KBM-7 (cell line): ENCODE measurements at places on chromosomes 4 and X.
A peak's percentile ranks its signal among the peaks of the same experiment; 100 is the strongest.

DNA sequence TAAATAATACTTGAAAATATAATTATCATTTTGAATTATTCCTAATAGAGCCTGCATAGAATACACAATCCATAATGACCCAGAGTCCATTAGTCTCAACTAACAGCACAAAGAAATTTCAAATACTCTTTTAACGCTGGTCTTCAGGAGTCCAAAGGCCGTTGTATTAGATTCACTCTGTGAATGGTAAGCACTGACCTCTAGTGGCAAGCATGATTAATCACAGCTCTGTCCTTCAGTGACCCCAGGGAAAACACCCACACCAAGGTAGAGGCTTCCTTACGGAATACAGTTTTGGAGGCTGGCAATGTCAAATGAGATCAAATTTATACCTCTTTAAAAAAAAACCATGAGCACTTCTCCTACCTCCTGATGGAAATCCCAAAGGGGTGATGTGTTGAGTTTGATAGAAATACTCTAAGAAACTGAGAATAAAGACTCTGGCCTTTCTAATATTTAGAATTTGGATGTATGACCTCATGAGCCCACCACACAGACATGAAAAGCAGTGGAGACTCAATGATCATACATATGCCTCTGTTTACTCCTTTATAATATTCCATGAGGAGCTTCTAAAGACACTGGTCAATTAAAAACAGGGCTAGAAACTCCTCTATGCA is 147.2 kb upstream of the DKK2 start:
- peak; percentile 42 for DNase-seq

DNA sequence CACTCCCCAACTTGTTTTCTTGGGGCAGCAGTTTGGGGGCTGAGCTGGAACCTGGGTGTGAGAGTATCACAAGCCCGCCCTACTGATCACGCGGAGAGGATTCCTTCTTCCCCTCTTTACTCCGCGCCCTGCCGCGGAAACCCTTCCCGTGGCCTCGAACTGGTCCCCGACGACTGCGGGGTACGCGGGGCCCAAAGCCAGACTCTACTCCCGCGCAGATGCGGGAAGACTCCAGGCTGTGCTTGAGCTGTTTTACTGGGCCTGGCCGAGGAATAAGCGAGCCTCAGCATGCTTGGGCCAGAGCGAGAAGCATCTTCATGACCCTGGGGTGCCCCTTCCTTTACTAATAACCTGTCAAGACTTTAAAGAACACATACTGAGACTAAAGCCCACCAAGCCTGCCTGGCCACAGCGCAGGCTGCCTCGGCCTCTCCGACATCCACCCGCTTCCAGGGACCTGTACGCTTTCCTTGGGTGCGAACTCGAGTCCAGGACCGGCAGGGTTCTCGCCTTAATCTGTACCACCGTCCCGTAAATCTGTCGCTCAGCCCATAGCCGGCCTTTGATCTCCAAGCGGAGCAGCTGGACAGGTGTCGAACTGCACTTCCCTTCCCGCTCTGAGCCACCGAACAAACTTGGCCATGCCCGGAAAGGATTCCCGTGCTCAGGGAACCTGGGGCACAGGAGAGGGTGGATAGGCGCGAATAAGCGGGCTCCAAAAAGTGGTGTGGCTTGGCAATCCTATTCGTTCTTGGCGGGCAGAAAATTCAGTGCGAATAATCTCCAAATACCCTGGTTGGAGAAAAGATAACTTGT is 55.0 kb upstream of the TMEM33 start:
- DNase-seq = no peak

- no peak for DNase-seq
These were observed 190.6 kb downstream of the MID1IP1 start for GRCh38 chrX:38991656-38992440.

DNA sequence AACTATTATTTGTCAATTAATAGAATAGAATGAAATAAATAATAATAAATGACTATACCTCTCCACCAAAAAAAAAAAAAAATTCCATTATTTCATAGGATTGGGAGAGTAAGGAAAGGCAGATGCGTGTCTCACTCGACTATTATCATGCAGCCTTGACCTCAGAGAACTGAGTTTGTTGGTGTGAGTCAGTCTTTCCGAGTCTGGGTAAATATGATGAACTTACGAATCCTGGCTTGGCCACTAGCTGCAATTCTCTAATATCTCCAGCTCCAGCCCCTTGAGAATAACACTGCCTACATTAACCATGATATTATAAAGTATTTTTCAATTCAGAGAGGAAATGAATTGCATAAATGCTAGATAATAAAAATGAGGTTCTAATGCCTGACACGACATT is 46.6 kb upstream of the DHX15 start:
- no peak for DNase-seq

DNA sequence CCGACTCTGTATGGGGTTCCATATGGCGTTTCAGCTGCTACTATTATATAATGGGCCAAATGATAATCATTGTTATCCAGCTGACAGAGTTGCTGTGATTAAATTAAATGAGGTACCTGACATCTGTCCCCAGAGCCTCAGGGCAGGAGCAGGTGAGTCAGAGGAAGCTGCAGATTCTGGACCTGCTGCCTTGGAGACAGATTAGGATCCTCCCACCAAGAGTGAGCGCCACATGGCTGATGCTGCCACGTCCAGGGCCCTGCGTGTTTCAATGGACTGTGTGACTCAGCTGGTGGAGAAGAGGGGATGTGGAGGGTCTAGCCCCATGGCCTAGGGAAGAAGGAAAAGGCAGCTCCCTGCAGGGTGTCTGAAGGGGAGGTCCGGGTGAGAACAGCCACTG is 28.3 kb upstream of the UXT start:
- no peak for DNase-seq

DNA sequence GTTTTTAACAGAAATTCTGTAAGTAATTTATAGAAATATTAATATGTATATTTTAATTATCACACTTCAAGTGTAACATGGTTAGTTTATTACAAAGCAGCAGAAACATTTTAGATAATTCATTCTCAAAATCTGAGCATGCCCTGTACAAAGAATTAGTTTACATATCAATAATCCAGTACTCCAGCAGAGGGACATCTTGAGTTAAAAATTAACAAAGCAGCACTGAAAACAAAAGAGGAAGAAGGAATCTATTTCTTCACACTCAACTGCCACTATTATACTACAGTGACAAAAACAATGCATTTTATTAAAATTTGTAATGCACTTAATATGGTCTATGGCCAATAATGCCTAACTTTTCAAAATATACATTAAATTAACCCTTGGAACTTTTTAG is 179.1 kb upstream of the KLHL4 start:
- peak; percentile 81 for DNase-seq

GRCh38 chr4:117327491-117327890 is 242.1 kb upstream of the TRAM1L1 start:
- DNase-seq = no peak

DNA sequence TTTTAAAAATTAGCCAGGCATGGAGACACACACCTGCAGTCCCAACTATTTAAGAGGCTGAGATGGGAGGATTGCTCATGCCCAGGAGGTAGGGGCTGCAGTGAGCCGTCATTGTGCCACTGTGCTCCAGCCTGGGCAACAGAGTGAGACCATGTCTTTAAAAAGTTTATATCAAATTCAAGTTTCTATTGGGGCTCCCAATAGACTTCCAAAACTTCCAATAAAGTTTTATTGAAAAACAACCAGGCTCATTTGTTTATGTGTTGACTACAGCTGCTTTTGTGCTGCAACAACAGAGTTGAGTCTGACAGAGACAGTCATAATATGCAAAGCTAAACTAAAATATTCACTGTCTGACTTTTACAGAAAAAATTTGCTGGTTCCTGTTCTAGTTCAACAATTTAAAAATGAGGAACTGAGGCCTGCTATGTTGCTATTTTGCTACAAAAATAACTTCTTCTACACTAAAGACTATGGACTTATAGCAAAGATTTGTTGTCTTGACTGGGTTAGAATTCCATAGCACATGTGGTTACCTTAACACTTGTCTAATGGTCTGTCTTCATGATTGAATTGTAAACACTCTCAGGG is 63.3 kb upstream of the RELL1 start:
- DNase-seq = peak; percentile 60

DNA sequence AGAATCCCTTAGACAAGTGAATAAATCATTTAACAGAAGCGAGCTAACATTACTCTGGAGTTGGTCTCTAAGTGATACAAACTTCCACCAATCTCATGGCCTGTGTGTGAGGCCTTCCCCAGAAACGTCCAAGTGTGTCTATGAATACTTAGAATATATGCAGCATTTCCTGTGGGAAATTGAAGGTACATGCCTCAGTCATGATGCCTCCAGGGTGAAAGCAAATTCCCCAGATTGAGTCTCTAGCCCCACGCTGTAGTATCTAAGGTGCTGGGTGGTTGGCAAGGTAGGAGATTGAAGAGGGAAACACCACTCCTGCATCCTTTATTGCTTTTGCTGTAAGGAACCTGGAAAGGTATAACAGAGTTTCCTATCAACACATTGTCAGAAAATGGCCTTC is 113.8 kb downstream of the IL13RA2 start:
- no peak for DNase-seq

DNA sequence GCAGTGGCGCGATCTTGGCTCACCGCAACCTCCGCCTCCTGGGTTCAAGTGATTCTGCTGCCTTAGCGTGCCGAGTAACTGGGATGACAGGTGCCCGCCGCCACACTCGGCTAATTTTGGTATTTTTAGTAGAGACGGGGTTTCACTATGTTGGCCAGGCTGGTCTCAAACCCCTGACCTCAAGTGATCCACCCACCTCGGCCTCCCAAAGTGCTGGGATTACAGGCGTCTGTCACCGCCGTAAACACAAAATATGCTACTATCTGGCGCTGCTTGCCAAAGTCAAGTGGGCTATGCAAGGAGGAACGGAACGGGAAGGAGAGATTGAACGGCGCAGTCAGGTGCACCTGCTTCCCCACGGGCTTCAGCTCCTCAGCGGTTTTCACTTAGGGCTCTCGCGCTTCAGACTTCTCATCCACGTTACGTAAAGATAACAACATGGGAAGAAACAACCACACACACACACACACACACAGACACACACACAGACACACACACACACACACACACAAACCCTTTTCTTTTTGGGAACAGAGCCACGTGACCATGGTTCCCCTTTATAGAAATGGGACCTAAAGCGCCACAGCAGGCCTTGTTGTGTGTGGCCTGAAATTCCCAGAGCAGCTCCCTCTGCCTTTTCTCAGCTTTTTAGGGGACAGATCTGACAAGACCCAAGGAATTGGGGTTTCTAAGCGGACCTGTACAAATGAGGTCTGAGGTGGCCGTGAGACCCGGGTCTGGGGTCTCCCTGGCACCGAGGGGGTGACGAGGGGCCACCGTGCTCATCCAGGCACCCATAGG is 1.5 kb downstream of the P2RY8 start:
- peak; percentile 95 for DNase-seq

GRCh38 chr4:172356016-172356415 is 542.8 kb downstream of the GALNTL6 start:
- DNase-seq = no peak

GRCh38 chrX:86133761-86134160 is 14.5 kb upstream of the DACH2 start:
- DNase-seq = peak; percentile 12

DNA sequence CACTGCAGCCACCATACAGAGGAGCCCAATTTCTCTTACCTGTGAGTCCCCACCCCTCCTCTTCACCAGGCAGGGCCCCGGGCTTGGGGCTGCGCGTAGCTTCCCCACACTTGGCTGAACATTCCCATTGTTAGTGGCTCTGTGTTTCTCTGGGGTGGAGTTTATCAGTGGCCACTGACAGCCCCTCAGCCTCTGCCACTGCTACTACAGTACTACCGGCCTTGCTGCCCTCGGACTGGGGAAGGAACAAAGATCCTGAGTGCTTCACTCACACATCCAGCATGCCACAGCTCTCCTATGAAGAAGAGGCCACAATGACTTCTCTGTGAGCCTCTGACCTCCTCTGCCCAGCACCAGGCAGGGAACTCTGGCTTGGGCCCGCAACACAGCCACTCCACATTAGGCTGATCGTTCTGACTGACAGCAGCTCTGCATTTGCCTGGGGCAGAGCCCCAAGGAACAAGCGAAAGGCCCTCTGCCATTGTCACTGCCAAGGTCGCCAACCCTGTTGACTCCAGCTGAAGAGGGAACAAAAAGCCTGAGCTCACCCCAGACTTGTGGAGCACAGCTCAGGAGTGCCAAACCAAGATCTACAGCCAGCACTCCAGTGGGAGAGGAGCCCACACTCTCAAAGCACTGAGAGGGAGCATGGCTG is 24.0 kb downstream of the ABCB7 start:
- no peak for DNase-seq

DNA sequence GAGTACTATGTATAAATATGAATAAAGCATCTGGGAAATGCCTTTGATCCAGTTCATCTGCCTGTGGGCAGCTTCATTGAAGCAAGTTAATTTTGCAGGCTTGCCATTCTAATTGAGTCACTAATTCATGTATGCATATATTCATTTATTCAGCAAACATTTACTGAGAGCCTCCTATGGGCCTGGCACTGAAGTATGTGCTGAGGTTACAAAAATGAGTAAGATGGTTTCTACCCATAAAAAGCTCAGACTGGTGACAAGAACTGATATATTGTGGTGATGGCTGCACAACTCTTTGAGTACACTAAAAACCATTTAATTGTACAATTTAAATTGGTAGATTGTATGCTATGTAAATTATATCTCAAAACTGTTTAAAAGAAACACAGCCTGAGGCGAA is 1.1 kb upstream of the MRPL1 start:
- DNase-seq = no peak

- DNase-seq = no peak
These were observed 148.6 kb downstream of the SLC4A4 start for GRCh38 chr4:71487344-71487920.

DNA sequence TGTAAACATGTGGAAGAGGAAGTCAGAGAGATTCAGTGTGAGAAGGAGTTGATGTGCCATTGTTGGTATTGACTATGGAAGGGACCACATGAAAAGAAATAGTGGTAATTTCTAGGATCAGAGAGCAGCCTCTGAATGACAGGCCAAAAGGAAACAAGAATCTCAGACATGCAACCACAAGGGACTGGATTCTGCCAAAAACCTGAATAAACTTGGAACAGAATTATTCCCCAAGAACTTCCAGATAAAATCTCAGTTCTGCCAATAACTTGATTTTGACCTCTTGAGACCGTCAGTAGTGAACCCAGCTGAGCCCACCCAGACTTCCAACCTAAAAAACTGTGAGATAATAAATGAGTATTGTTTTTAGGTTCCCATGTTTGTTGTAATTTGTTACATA is 653.6 kb upstream of the NR3C2 start:
- no peak for DNase-seq

DNA sequence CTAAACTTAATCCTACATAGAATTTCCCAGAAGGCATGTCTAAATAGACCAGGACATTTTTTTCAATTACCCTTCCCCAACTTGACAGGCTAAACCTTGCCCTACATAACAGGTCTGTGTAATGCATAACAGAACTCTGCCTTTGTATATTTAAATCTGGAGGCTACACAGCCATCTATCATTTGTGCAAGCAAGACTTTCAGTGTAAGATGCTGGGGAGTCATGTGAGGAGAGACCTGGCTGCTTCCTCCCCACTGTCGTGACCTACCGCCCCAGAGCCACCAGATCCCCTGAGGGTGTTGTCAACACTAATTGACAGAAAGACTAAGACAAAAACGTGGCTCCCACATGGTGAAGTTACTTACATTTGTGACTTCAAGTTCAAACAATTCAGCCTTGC is 342.2 kb downstream of the PPARGC1A start:
- no peak for DNase-seq
